ENCODE measurements at places on chromosomes 7 and 10. TPM values are rescaled to one million over a fixed set of nuclear protein-coding genes. Genes with fewer than 3 reads are reported as not detected.

Gene ADCYAP1R1
- not detected for total RNA-seq

Gene JCAD
- total RNA-seq = 124 TPM

Gene DRGX
- not detected for total RNA-seq

Gene CADPS2
- 62.1 TPM for total RNA-seq

Gene SDHAF3
- 2.1 TPM for total RNA-seq

Gene CTAGE4
- not detected for total RNA-seq

Gene PON1
- under 0.01 TPM for total RNA-seq

Gene LIPF
- not detected for total RNA-seq

Gene ZNF716
- not detected for total RNA-seq

Gene RNF32
- 0.25 TPM for total RNA-seq

Gene ABCB1
- total RNA-seq = 4.5 TPM

Gene GIMAP2
- total RNA-seq = 43.5 TPM

Gene UTF1
- total RNA-seq = not detected

Gene TFEC
- total RNA-seq = 8.5 TPM

Gene COL13A1
- 3.1 TPM for total RNA-seq

Gene TMEM130
- total RNA-seq = not detected

Gene CALHM3
- total RNA-seq = not detected

Gene NUTM2E
- not detected for total RNA-seq

Gene LRRC61
- total RNA-seq = 3.1 TPM

Gene ATG9B
- not detected for total RNA-seq

Gene NODAL
- total RNA-seq = not detected

Gene AOC1
- not detected for total RNA-seq

Gene SPDYE11
- total RNA-seq = not detected

Gene ZNF107
- total RNA-seq = 1.5 TPM

Gene GIMAP8
- 102 TPM for total RNA-seq

Gene FAM180A
- 0.16 TPM for total RNA-seq

Gene OR2A14
- not detected for total RNA-seq

Gene CALML5
- not detected for total RNA-seq

Gene DOCK4
- total RNA-seq = 183 TPM

Gene KBTBD2
- 76.3 TPM for total RNA-seq

Gene CYP26C1
- 2.1 TPM for total RNA-seq

Gene ZNF488
- 0.13 TPM for total RNA-seq

Gene KIAA1217
- 28.7 TPM for total RNA-seq

Gene ZCWPW1
- 0.94 TPM for total RNA-seq

Gene MYO1G
- total RNA-seq = 0.13 TPM

Gene SMNDC1
- total RNA-seq = 13.2 TPM

Gene AKR1C4
- not detected for total RNA-seq

Gene SERPINE1
- 270 TPM for total RNA-seq

Gene AKR1D1
- not detected for total RNA-seq

Gene ZCCHC24
- total RNA-seq = 2.3 TPM

Gene CHST15
- total RNA-seq = 24.1 TPM

Gene VWDE
- under 0.01 TPM for total RNA-seq

Gene SORBS1
- 0.44 TPM for total RNA-seq

Gene SUN3
- total RNA-seq = not detected

Gene NHLRC2
- 6.2 TPM for total RNA-seq

Gene ACHE
- total RNA-seq = 11.3 TPM

Gene STRIP2
- total RNA-seq = 2.8 TPM

Gene DDC
- total RNA-seq = not detected

Gene C10orf105
- not detected for total RNA-seq

Gene SEMA3E
- 0.32 TPM for total RNA-seq

Gene HOXA7
- total RNA-seq = 1.5 TPM

Gene CLRN3
- not detected for total RNA-seq

Gene H2BK1
- not detected for total RNA-seq

Gene TAS2R5
- total RNA-seq = 2.8 TPM

Gene FAM25G
- total RNA-seq = not detected

Gene PRPS1L1
- total RNA-seq = not detected

Gene HOXA2
- 0.49 TPM for total RNA-seq

Gene SCD
- 64.3 TPM for total RNA-seq
